Effector CD8-positive, alpha-beta T cell (primary cell): ENCODE measurements at places on chromosomes 11 and 22.

- DNase-seq, result no peak
Measured at GRCh38 chr22:39560127-39560526, 10.4 kb upstream of the CACNA1I start.

DNA sequence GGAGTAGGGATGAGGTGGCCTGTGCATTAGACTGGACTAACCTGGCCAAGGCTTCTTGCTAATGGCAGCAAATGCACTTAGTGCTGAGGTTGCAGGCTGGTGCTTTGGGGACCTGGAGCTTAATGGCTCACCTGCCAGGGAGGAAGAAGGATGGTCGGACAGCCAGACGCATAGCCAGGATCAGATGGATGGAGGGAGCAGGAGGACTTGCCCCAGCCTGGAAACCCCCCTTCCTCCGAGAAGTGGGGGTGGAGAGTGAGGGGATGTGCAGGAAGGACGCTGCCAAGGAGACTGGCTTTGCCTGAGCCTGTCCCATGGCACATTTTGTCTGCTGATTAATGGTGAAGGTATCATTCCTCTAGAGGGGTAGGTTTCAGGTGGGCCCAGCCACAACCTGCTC, 17.9 kb downstream of the IGLL1 start:
- no peak for DNase-seq

- no peak for DNase-seq
Measured at GRCh38 chr11:65616575-65617001, 1.0 kb downstream of the PCNX3 start.

DNA sequence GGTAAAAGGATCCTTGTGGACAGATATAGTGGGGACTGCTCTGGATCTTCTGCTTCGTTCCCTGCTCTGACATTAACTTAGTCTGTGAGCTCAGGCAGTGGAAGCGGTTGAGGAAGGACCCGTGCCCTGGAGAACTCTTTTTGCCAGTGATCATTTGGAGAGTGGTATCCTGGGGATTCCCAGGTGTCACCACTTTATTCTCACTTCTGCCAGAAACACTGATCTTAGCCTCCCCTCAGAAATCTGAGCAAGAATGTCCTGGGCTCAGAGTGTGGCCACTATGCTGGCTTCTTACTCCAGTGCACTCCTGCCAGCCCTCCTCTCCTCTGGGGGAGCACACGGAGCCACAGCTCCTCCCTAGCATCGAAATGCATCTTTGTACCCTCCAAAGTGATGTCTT, 7.6 kb upstream of the PHOX2A start:
- DNase-seq, result no peak

DNA sequence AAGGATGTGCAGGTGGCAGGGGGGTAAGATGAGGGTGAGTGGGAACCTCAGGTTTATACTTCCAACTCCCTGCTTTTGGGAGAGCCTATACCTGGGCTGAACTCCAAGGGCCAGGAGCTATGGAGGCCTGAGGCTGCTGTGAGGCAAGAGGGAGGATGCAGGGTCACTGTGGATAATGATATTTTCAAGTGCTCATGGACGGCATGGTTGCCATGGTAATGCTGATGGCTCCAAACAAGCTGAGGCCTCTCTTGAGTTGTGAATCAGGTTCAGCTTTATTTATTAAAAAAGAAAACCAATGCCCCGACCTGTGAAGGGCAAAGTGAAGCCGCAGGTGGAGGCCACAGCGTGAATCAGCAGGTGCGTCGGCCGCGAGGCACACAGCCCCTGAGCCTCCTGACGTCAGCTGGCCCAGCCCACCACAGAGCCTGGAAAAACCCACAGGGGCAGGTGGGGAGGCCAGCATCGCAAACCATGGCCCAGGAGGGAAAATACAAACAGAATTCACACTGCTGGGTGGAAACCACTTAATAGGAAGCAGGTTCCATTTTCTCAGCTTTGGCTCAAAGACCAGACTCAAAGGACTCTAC, 17.4 kb upstream of the CREB3L1 start:
- no peak for DNase-seq

DNA sequence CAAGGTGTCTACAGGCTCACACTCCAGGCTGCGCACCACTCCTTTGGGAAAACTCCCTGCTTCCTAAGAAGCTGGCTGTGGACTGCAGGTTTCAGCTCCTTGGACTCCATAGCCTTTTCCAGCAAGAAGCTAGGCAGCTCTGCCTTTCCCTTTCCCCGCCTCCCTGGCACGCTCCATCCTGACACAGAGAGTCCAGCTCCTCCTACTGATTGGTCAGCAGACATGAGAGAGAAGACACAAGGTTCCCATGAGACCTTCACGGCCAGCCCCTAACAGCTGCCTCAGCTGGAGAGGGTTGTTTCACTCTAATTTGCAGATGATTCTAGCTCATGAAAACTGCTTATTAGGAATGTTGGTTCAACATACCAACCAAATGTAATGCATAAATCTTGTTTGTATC, 27.6 kb downstream of the TENM4 start:
- DNase-seq, result no peak

GRCh38 chr11:120173807-120174206, 35.9 kb upstream of the TRIM29 start:
- DNase-seq, result no peak
